ENCODE measurements at places on chromosomes 1 and 21.

DNA sequence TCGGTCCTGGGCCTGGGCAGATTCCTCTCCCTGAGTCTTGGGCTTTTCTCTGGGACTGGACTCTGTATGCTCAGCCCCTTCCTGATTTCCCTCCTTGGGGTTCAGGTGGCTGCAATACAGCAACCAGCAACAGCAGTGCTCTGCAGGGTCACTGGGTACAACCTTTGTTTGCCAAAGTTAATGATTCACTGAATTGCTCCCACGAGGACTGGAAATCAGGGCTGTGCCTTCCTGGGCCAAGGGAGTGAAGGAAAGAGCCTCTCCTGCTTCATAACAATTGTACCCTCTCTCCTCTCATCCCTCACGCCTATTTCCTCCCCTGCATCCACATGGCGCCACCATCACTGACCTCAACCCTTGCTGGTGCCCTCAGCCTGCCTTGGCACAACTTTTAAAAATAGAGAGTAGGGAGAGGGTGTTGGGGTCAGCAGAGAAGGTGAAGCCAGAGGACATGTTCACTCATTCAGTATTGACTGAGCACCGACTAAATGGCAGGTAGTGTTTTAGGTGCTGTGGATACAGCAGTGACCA is 52.8 kb upstream of the GOLT1A start:
- no peak overlapping the region for H3K4me3 ChIP-seq
- no peak for DNase-seq
- H3K4me1 ChIP-seq = no peaks in the 10 kb centered on the region
- H3K36me3 ChIP-seq = no peaks in the 10 kb centered on the region

DNA sequence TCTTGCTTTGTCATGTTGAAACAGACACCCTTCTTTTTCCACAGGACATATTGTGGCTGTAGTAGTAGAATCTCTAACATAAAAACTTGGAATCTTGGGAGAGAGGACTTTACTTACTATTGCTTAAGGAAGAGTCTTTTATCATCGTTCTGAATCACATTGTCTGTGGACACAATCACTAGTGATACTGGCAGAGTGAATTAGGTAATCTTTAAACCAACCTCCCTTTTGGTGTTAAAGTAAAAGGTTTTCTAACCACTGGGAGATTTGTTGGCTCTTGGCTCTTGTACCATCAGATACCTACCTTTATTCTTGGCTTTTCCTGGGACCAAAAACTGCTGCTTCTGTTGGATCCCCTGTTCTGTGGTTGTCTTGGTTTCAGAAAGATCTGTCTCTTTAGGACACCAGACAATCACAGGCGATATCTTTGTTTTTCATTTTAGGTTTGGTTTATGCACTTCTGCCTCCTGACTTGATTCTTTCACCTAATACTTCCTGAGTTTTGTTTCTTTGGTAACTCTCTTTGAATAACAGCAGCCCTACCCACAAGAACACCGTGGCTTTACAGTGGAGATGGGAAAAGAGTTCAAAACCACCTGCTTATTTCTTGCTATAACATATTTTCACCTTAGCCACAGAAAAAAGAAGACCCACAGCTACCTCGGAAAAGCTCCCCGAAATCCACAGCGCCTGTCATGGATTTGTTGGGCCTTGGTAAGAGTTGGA is 36.6 kb upstream of the ZFP69B start:
- H3K4me3 ChIP-seq = no peak overlapping the region
- no peaks in the 10 kb centered on the region for H3K27me3 ChIP-seq
- H3K27ac ChIP-seq = no peak overlapping the region
- H3K4me1 ChIP-seq = no peaks in the 10 kb centered on the region
- 0 out of 2 replicates have a peak, but pooled peaks cover 3% of the 10 kb centered on the region for H3K36me3 ChIP-seq

DNA sequence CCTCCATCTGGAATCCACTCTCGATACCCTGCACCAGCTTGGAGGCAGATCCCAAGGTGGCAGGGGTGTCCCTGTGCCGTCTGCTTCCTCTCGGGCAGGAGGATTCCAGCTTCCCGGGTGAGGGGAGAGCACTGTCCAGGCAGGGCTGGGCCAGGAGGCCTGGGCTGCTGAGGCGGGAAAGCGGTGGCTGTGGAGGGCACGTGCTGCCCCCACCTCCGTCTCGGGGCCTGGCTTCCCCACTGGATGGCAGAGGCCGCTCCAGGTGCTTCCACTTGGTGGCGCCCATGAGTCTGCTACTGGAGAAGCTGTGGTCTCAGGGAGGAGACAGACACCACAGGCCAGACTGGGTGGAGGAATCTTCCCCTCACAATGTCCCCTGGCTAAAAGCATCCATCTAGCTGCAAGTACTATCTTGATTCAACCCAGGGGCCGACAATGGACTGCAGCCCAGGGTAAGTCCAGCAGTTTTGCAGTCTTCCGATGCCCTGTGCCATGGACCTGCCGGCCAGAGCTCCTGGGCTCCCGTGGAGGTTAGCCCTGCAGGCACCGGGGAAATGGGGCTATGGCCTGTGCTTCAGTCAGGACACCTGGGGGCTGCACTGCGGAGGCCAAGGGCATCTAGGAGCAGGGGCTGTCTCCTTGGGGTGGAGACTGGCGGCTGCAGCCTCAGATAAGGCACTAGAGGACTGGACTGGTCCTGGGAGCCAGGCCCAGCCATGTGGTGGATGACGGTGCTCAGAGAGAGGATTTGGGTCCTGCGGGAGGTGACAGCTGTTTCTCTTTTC is 41.3 kb upstream of the EIF4G3 start:
- H3K27me3 ChIP-seq = no peaks in the 10 kb centered on the region
- no peak overlapping the region for H3K27ac ChIP-seq
- H3K36me3 ChIP-seq = peaks cover 10% of the 10 kb centered on the region
- no peak overlapping the region for H3K4me3 ChIP-seq

GRCh38 chr21:45219517-45219916 is 68.2 kb downstream of the POFUT2 start:
- H3K4me1 ChIP-seq = no peaks in the 10 kb centered on the region
- DNase-seq = no peak
- H3K4me3 ChIP-seq = no peak overlapping the region
- no peaks in the 10 kb centered on the region for H3K27me3 ChIP-seq
- H3K36me3 ChIP-seq = no peaks in the 10 kb centered on the region

- H3K4me3 ChIP-seq = no peak overlapping the region
- H3K27ac ChIP-seq = no peak overlapping the region
- no peaks in the 10 kb centered on the region for H3K4me1 ChIP-seq
Observed at GRCh38 chr1:114638910-114639309, 30.9 kb downstream of the DENND2C start.

DNA sequence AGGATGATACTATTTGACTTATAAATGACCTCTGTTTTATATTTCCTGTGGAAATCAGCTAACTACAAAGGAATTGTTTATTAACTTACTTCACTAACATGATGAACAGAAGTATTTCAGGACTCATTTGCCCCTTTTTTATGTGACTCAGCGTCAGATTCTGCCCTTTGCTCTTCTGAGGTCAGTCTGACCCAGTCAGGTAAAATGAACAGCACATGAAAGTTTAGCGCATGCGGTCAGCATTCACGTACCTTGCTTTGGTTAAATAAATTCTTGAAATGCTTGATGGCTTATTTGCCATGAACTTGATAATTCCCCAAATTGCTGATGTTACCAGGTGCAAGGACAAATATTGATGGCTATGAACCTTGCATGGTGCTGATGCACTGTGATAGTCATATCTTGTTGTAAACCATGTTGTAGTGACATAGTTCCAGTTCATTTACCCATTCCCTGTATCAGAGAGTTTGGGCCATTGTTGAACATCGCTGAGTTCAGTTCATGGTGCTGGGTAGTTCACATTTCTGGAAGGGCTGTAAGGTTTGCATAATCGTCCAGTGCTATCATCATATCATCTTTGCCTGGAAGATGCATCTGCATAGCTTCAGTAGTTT is 133.4 kb downstream of the NFIA start:
- no peak overlapping the region for H3K27ac ChIP-seq
- H3K27me3 ChIP-seq = no peaks in the 10 kb centered on the region
- no peak for DNase-seq
- H3K4me1 ChIP-seq = no peaks in the 10 kb centered on the region
- H3K36me3 ChIP-seq = no peaks in the 10 kb centered on the region

DNA sequence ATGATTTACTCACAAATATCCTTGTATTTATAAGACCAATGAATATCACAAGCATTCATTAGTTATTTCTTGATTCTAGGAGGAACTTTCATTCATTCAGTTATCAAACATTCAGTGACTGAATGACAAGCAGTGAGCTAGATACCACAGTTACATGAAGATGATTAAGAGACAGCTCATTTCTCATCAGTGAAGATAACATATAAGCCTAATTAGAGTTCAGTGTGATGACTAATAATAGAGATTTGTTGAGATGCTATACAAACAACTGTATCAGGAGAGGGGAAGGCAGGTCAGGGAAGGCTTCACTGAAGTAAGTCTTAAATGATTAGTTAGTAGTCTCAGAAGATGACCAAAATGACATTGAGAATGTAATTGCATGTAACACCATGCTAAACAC is 14.6 kb upstream of the C1orf105 start:
- no peak overlapping the region for H3K27ac ChIP-seq
- no peak overlapping the region for H3K4me3 ChIP-seq
- no peak for DNase-seq
- H3K4me1 ChIP-seq = no peaks in the 10 kb centered on the region
- no peaks in the 10 kb centered on the region for H3K27me3 ChIP-seq

Measured in H1 (cell line).